ENCODE measurements at places on chromosomes 4 and X. TPM values are rescaled to one million over a fixed set of nuclear protein-coding genes. Genes with fewer than 3 reads are reported as not detected.

The BRS3 gene
- not detected for total RNA-seq

The FDCSP gene
- not detected for total RNA-seq

The CSN2 gene
- total RNA-seq = not detected

The SATL1 gene
- total RNA-seq = not detected

The SPIN2A gene
- 0.53 TPM for total RNA-seq

The H2BW2 gene
- total RNA-seq = not detected

The AKAP17A gene
- total RNA-seq = 18.8 TPM

The HSFX1 gene
- total RNA-seq = 0.66 TPM

The TLL1 gene
- under 0.01 TPM for total RNA-seq

The HS6ST2 gene
- total RNA-seq = 0.13 TPM

The STBD1 gene
- total RNA-seq = 7.0 TPM

The ZMAT1 gene
- total RNA-seq = 1.7 TPM

The NOP14 gene
- 22.9 TPM for total RNA-seq

The TKTL2 gene
- not detected for total RNA-seq

The MAGEE2 gene
- not detected for total RNA-seq

The RAB9A gene
- 22.6 TPM for total RNA-seq

The SPANXD gene
- total RNA-seq = not detected

The VCX3A gene
- total RNA-seq = not detected

The GC gene
- total RNA-seq = not detected

The NSUN7 gene
- total RNA-seq = not detected

The OCIAD1 gene
- total RNA-seq = 83.9 TPM

The KDM5C gene
- 67.9 TPM for total RNA-seq

The ELK1 gene
- total RNA-seq = 13.6 TPM

The GAGE12C gene
- not detected for total RNA-seq

The MPC1L gene
- not detected for total RNA-seq

The UGT2A1 gene
- total RNA-seq = 0.13 TPM

The NWD2 gene
- not detected for total RNA-seq

The DRP2 gene
- total RNA-seq = 0.12 TPM

The GRPR gene
- 0.13 TPM for total RNA-seq

The CLNK gene
- total RNA-seq = not detected

The SLC38A5 gene
- total RNA-seq = 21.1 TPM

The N4BP2 gene
- 4.8 TPM for total RNA-seq

The MAGEA9B gene
- total RNA-seq = not detected

The FOXP3 gene
- not detected for total RNA-seq

The NLGN3 gene
- total RNA-seq = 0.37 TPM

The TACC3 gene
- 9.0 TPM for total RNA-seq

The P2RY4 gene
- not detected for total RNA-seq

The SPINK2 gene
- not detected for total RNA-seq

The ASIC5 gene
- total RNA-seq = not detected

The CYSLTR1 gene
- total RNA-seq = 0.26 TPM

The GABRB1 gene
- total RNA-seq = 5.8 TPM

The SLC7A11 gene
- 50.8 TPM for total RNA-seq

The CSAG2 gene
- total RNA-seq = not detected

The GAGE12E gene
- not detected for total RNA-seq

The CT55 gene
- not detected for total RNA-seq

The ATP2B3 gene
- not detected for total RNA-seq

The GYPE gene
- 3.6 TPM for total RNA-seq

The MAGEC3 gene
- not detected for total RNA-seq

The GABRG1 gene
- total RNA-seq = not detected

The DRD5 gene
- total RNA-seq = not detected

The POF1B gene
- total RNA-seq = not detected

The LRIT3 gene
- total RNA-seq = not detected
